SHP77 (cell line): ENCODE measurements at places on chromosomes 4 and X.

DNA sequence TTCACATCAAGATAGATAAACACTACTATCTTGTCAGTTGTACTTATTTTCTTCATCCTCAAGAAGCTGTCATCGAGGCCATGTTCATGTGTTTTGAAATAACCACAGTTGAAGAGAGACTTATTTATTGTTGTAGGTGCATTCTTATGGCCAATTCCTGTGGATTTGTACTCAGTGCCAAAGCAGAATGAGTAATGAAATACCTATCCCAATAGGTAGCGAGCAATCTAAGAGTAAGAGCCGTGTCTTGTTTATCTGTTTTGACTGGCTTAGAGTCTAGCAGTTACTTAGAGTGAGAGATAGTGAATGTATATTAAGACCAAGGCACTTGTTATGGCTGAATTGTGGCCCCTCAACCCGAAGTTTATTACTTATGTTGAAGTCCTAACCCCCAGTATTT is 631.0 kb upstream of the SPANXN1 start:
- no peak for DNase-seq

DNA sequence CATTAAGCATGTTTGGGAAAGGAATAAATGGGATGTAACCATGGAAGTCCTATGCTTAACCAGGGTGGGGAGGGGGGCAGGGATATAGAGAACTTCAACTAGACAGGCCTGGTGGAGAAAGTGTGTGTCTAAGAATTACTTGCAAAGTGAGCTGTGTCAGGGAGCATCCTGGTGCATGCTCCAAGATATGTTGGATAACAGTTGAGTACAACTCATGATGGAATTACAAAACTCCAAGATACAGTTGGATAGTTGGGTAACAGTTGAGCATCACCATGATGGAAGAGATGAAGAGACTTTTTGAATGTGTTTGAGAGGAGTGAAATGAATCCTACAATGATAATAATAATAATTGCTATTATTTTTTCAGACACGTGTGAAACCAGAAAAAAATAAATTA is 26.1 kb upstream of the ACSL1 start:
- DNase-seq: no peak

- no peak for DNase-seq
Observed at GRCh38 chrX:130704053-130705038, 198.7 kb downstream of the ENOX2 start.

- no peak for DNase-seq
Observed at GRCh38 chr4:103478734-103479133, 241.1 kb downstream of the TACR3 start.

- no peak for DNase-seq
Observed at GRCh38 chr4:146465628-146466027, 56.1 kb downstream of the SLC10A7 start.

DNA sequence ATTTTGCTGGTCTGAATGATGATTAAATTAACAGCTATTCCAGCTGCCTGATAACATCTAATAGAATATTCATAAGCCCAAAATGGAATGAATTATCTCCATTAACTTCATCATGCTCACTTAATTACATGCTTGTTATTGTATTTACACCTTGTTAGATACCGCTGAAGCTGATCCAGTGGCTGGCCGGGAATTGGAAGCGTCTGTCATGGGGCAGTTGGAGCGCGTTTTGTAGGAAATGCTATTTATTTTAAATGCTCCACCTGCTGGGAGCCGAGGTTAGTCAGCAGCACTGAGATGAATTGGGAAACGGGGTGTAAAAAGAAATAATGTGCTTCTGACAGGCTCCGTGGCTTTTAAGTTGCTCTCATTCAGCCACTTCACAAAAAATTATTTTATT is 25.2 kb downstream of the ARX start:
- DNase-seq: no peak

DNA sequence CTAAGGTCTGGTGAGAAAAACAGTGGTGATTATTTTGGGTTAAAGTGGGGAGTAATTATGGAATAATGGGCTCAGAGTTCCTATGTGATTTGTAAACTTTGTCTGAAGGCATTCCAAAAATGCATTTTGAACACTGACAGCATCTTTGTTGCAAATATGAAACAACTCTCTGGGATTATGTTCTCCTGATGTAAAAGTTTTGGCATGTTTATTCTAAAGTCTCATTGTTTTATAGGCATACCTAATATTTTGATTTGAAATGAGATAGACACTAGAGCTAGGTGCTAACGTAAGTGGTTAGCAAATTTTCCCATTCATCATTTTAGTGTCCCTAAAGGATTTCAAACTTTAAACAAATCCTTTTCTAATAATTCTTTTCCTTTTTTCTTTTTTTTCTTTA is 140.9 kb upstream of the ANXA3 start:
- no peak for DNase-seq

- no peak for DNase-seq
Observed at GRCh38 chr4:10034136-10034535, 12.8 kb upstream of the SLC2A9 start.

- no peak for DNase-seq
Observed at GRCh38 chrX:136866337-136867095, 14.0 kb downstream of the RBMX start.

DNA sequence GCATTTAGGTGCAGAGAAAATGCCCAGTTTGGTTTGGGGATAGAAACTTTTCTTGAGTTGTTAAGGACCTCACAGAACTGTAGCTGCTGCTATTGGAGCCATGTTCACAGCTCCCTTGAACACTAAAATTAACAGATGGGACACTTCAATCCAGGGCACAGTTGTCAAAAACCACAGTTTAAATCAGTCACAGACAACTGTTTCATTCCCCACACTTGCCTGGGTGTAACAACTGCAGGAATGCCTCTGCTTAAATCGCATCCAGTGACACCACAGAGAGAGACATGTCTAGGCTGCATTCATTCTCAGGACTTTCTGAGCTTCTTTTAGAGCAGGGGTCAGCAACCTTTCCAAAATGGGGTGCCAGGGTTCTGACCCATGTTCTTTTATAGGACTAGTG is 12.7 kb upstream of the CAPN6 start:
- DNase-seq: no peak

DNA sequence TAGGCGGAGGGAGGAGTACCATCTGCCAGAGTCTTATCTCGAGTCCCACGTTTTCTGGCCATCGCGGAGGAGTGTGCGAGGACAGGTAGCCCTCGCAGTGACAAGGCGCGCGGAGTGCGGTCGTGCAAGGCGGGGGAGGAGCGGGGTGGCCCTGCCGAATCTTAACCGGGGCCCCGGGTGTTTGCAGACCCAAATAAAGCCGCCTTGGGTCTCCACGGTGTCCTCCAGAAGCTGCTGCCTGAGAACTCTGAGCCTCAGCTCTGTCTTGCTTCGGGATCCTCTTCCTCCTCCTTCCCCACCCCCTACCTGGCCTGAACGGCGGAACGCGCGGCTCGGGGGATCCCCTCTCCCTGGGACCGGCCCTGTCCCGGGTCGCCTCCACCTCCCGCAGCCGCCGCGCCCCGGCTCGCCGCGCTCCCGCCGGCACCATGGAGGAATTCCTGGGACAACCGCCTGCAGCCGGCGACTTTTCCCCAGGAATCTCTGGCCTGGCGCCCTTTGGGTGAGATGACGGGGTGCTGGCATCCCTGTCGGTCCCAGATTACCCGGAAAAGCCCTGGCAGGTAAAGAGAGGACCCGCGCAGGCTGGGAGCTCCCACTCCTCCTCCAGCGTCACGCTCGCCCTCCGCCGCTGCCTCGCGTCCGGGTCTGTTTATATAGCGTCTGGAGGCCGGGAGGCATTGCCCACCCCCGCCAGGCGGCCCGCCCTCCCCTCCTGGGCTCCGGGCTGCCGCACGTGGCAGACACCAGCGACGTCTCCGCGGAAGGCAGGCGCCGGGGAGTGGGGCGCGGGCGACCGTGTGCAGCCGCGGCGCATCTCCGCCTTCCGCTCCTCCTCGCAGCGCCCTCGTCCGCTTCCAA is at the start of gene GALNTL6:
GALNTL6 (plus strand) TSS at position 740 of the 861 bp plus-strand sequence.
- DNase-seq: no peak

DNA sequence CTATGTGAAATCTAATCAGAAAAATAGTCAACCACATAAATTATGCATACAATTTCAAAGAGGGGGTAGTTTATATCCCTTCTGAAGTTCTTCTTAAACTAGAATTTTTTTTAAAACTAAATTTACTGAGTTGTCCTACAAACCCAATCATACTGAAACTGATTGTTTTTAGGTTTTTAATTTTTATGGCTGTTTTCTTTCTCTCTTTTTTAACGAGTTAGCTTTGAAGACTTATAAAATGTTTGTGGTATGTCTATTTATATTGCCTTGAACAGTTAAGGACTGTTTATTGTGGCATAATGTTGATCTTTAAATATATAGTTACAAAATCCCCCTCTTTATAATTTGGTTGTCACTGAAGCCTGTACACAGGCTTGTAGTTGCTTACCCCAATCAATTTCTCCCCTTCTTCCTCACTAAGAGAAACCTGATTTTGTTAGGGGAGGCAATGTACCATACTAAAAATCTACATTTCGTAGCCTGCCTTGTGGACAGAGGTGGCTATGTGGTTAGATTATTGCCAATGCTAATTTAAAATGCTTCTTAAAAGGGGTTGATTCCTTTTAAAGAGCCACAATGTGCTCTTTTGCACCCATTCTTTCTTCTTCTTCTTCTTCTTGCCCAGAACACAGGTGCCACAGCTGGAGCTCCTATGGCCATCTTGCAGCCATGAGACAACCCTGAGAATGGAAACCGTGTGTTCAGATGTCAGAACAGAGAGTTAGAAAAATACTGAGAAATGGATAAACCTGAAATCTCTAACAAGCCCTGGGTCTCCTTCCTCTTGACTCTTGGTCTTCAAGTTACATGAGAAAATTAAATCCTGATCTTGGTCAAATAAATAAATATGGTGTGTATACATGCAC is 102.7 kb upstream of the ZNF827 start:
- DNase-seq: no peak

DNA sequence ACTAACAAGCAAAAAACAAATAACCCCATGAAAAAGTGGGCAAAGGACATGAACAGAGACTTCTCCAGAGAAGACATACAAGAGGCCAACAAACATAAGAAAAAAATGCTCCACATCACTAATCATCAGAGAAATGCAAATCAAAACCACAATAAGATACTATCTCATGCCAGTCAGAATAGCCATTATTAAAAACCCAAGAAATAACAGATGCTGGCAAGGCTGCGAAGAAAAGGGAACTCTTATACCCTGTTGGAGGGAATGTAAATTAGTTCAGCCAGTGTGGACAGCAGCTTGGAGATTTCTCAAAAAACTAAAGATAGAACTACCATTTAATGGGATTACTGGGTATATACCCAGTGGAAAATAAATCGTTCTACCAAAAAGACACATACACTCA is 79.6 kb downstream of the MAPK10 start:
- no peak for DNase-seq

- no peak for DNase-seq
Observed at GRCh38 chrX:2965965-2966364, 36.8 kb upstream of the ARSD start.

GRCh38 chr4:140863197-140863596 is 107.0 kb upstream of the TBC1D9 start:
- DNase-seq: no peak

GRCh38 chr4:128868758-128869157 is 59.3 kb downstream of the JADE1 start:
- no peak for DNase-seq

DNA sequence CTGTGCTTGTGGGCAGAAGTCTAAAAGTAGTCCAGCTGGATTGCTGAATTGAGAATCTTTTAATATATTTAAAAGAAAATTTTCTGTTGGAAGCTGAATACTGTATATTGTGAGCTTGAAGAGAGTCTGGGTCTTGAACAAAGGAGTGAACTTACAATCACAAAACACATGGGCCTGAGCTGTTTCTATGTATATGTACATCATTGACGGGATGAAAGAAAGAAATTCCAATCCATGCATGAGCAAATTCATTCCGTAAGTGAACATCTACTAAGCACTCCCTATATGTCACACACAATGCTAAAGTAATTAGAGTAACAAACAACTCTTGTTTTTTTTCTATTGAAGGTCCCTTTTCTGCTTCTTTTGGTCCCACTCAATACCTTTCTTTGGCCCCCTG is 331.0 kb downstream of the HS3ST1 start:
- no peak for DNase-seq

- no peak for DNase-seq
Observed at GRCh38 chr4:81905971-81906370, 434.3 kb upstream of the RASGEF1B start.

DNA sequence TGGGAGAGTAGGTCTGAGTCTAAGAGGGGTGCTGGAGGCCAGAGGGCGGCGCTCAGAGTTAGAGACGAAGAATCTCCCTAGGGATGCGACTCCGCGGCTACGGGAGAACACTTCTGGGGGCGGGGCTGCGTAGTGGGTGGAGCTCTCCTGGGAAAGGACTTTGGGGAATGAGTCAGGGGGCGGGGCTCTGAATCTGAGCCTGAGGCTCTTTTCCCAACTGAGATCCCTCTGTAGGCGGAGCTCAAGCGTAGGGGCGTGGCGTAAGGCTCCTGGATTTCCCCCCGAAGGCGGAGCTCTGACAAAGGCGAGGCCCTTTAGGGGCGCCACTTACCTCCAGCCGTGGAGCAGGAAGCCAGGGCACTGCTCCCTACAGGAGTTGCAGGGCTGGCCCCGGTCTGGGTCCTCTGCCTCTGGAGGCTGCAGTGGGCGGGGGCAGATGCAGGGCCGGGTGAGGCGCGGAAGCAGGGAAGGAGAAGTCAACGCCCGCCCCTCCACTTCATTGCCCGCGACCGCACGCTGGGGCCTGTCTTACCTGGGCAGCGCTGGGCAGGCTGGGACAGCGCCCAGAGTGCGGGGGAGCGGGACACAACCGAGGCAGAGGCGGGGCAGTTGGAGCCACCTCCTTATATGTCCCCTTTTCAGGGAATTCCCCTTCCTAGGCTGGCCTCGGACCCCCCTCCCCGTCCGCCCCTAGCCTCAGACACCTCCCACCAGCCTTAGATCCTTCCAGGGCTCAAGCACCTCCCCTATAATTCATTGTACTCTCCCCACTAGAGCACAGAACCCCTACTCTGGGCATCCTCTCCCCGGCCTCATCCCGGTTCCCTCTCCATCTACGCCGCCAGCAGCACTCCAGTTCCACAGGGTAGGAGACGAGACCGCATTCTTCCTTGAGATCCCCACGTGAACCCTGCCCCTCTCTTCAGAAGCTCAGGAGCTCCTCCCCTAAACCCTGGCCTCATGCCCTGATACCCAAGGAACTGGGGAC is 1.6 kb downstream of the PRICKLE3 start:
- peak; percentile 69 for DNase-seq

GRCh38 chrX:33252306-33252825 is 41.0 kb upstream of the DMD start:
- DNase-seq: no peak

- no peak for DNase-seq
Observed at GRCh38 chrX:28180096-28180495, 198.8 kb upstream of the DCAF8L1 start.

GRCh38 chrX:11688201-11688600 is 22.5 kb upstream of the ARHGAP6 start:
- no peak for DNase-seq
